ENCODE measurements at places on chromosomes 3 and 15.

- no peak for DNase-seq
Measured at GRCh38 chr3:14550651-14551611, 10.8 kb upstream of the GRIP2 start.

- DNase-seq = no peak
Measured at GRCh38 chr3:169998668-169999131, 32.1 kb downstream of the SEC62 start.

GRCh38 chr15:81194723-81195122, 2.0 kb upstream of the IL16 start:
- no peak for DNase-seq

GRCh38 chr3:117645561-117646242, 936.1 kb downstream of the TUSC7 start:
- DNase-seq = no peak

- no peak for DNase-seq
Measured at GRCh38 chr15:62477929-62478328, 312.8 kb upstream of the C2CD4B start.

- DNase-seq = no peak
Measured at GRCh38 chr3:193407112-193407511, 28.6 kb upstream of the ATP13A5 start.

DNA sequence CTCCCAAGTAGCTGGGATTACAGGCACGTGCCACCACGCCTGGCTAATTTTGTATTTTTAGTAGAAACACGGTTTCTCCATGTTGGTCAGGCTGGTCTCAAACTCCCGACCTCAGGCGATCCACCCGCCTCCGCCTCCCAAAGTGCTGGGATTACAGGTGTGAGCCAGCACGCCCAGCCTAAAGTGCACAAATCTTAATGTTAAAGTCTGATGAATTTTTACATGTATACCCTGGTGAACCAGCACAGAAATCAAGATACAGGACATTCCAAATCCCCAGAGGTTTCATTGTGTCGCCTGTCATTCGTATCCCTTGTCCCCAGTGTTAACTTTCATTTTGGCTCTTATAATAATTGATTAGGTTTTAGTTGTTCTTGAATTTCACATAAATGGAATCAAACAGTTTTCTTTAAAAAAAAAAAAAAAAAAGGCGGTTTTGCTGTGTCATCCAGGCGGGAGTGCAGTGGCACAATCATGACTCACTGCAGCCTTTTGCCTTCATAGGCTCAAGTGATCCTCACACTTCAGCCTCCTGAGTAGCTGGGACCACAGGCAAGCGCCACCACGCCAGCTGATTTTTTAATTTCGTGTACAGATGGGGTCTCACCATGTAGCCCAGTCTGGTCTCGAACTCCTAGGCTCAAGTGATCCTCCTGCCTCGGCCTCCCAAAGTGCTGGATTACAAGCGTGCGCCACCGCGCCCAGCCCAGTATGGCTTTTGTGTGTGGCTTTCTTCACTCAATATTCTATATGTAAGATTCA, 1.5 kb upstream of the TM4SF19 start:
- no peak for DNase-seq

DNA sequence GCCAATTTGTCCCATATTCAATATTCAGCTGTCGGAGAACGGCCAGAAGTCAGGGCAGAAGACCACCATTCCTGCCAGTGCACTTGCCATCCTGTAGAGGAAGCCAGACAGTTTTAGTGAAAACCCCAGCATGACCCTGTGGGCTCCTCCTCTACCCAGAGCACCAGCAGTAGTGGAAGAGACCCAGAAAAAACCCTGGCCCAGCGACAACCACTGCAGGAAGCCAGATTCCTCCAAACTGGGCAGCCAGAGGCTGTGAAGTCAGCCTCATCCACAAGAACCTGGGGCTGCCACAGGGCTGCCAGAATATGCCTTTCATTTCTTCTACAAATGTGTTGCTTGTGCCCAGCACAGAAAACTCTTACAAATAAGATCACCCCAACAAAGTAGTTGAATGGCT, 67.3 kb downstream of the HMCES start:
- no peak for DNase-seq

DNA sequence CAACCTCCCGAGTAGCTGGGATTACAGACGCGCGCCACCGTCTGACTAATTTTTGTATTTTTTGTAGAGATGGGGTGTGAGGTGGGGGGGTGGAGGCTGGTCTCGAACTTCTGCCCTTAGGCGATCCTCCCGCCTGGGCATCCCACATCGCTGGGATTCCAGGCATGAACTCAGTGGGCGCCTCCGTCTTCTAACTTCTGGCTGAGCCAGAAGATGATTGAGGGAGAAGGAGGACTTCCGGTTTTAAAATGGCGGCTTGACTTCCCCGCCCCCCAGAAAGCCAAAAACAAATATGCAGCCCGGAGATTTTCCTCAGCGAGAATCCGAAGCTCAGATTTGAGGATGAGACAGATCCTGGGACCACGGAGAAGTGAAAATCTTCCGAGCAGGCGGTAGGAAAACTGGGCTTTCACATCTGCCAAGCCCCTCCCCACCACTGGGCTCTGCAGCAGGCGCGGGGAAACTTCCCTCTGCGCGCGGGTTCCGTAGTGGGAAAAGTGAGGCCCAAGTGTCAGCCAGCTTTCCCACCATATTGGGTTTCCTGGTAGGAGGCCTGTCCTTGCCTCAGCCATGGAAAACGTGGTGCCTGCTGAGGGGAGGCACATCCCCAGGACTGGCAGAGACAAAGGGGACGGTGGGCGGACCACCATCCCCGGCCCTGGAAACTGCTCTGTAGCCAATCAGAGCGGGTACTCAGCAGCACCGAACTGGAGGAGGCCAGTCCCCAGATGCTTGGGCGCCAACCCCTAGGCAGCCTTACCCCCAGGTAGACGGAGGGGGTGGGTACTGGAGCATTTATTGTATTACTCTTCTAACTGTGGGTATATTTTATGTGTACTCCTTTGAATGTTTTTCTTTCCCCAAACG, 17.3 kb downstream of the CHST14 start:
- DNase-seq = no peak

- DNase-seq = no peak
Measured at GRCh38 chr15:34646918-34647317, 63.5 kb upstream of the GOLGA8B start.

DNA sequence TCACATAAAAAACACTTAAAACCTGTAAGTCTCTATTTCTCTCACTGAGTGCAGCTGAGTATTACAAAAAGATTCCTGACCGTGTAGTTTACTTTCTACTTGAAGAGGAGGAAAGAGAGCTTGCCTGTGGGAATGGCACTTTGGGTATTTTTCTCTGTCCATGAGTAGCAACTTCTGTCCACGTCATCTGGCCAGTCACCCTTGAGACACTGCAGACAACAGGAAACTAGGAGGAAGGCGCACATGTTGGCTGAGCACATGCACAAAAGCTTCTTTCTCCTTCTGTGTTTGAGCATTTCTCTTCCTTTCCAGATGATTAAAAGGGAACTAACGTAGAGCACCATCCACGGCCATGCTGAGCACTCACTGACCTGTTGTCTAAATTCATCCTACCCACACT, 19.7 kb downstream of the STARD5 start:
- no peak for DNase-seq

- DNase-seq = no peak
Measured at GRCh38 chr3:58496206-58496857, 4.4 kb downstream of the KCTD6 start.

- DNase-seq = no peak
Measured at GRCh38 chr3:4425707-4426106, 41.4 kb downstream of the SUMF1 start.

DNA sequence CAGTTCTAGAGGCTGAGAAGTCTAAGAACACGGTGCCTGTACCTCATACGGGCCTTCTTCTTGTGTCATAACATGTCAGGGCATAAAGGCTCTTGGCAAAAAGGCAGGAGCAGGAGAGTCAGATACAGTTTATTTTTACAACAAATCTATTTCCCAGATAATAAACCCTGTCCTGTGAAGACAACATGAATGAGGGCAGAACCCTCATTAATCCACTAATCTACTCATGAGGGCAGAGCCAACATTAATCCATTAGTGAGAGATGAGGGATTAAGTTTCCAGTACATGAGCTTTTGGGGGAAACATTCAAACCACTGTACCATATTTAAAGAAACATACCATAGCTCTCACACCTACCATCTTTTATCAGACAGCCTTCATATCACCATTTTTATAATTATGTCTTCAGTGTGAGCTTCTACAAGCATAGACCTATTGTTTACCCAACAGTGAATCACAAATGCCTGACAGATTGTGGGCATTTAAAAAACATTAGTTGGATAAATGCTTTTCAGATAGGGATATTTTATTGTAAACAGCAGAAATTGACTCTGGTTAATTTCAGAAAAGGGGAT, 645.8 kb downstream of the GRM7 start:
- no peak for DNase-seq

- DNase-seq = no peak
Measured at GRCh38 chr3:143414571-143415253, 295.1 kb downstream of the CHST2 start.

GRCh38 chr15:25437777-25438600, 835 bp downstream of the UBE3A start:
- DNase-seq = peak; percentile 38

- DNase-seq = no peak
Measured at GRCh38 chr3:38375488-38376097, 29.0 kb downstream of the XYLB start.

GRCh38 chr3:192399767-192400166, 327.6 kb downstream of the FGF12 start:
- no peak for DNase-seq

GRCh38 chr15:89136818-89137772, 48.8 kb downstream of the ABHD2 start:
- no peak for DNase-seq

Data from activated CD4-positive, alpha-beta T cell treated with anti-CD3 and anti-CD28 coated beads for 24 hours (primary cell).